ENCODE measurements at places on chromosomes 3 and 15.

- no peak for DNase-seq
Observed at GRCh38 chr3:151559736-151560135, 98.9 kb upstream of the IGSF10 start.

DNA sequence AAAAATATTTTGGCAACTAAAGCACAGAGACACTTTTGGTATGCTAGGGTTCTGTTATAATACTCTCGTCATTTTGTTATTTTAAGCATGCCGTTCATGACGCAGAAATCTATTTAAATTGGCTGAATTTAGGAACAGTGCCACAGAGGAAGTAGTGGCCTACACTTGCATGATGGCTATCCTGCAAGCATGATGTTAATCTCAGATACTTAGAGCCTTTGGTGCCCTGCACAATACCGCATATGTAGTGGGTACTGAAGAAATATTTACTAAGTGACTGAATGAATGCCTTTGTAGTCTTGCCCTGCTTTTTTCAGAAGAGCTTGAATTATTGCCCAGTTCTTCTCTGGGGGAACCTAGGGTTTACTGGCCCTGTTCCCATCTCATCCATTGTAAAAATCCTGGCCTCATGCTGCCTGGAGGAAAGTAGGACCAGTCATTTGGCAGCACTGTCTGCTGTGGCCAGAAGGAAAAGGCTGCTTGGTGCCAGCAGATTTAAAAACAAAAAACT, 79.0 kb downstream of the SERPINI1 start:
- no peak for DNase-seq

- DNase-seq, result no peak
Observed at GRCh38 chr3:151599103-151599672, 134.5 kb upstream of the AADACL2 start.

GRCh38 chr15:96804754-96805153, 474.3 kb downstream of the NR2F2 start:
- no peak for DNase-seq

GRCh38 chr3:141436180-141436579, 50.6 kb upstream of the RASA2 start:
- DNase-seq, result no peak
